ENCODE measurements at places on chromosomes 1 and 21. TPM values are rescaled to one million over a fixed set of nuclear protein-coding genes. Genes with fewer than 3 reads are reported as not detected.

DNA sequence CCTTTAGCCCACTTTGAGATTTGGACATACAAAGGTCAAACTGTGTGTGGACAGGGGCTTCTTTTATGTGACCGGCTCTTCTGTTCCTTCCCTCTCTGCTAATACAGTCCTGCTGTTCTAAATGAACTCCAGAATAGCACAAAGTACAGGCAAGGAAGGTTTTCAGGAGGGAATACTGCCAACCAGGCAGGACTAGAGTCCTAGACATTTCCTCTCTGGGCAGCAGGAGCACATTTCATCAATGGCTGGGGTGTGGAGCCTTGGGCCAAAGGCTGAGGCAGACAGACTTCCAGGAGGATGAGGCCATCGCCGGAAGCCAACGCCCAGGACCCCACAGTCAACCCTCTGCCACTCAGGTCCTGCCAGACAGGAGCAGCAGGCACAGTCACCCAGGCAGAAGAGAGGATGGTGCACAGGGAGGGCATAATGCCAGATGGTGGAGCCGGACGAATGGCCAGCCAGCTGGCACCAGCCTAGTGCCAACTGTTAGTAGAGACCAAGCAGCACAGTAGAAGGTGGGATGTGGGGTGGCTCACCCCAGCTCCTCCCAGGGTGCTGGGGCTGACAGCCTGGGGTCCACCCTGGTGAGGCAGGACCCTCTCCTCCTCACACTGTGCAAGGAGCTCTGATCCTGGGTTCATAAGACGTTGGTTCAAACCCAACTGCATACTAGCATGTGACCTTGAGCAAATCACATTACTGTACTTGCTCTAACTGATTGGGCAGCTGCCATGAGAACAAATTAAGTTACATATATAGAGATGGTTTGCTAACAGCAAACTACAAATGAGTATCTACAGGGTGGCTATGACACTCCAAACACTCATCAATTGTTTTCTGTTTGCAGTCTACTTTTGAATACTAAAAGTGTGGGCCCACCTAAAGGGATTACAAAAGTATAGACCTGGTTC, 410.7 kb downstream of the SIPA1L2 start:
- H3K4me3 ChIP-seq: no peak overlapping the region
- DNase-seq: no peak
- H3K27me3 ChIP-seq: no peaks in the 10 kb centered on the region
- no peaks in the 10 kb centered on the region for H3K36me3 ChIP-seq
- no peaks in the 10 kb centered on the region for H3K4me1 ChIP-seq

GRCh38 chr1:58861506-58861905, 77.7 kb upstream of the JUN start:
- H3K27ac ChIP-seq: no peak overlapping the region
- H3K4me3 ChIP-seq: no peak overlapping the region
- no peaks in the 10 kb centered on the region for H3K36me3 ChIP-seq
- DNase-seq: no peak

The TCP10L gene
- total RNA-seq: 0.50 TPM

- peak; percentile 9 for DNase-seq
- no peaks in the 10 kb centered on the region for H3K4me1 ChIP-seq
- no peaks in the 10 kb centered on the region for H3K36me3 ChIP-seq
- no peak overlapping the region for H3K27ac ChIP-seq
- H3K4me3 ChIP-seq: no peak overlapping the region
- H3K27me3 ChIP-seq: peaks cover 19% of the 10 kb centered on the region
These were observed 119.1 kb downstream of the PTPRU start for GRCh38 chr1:29355375-29355774.

DNA sequence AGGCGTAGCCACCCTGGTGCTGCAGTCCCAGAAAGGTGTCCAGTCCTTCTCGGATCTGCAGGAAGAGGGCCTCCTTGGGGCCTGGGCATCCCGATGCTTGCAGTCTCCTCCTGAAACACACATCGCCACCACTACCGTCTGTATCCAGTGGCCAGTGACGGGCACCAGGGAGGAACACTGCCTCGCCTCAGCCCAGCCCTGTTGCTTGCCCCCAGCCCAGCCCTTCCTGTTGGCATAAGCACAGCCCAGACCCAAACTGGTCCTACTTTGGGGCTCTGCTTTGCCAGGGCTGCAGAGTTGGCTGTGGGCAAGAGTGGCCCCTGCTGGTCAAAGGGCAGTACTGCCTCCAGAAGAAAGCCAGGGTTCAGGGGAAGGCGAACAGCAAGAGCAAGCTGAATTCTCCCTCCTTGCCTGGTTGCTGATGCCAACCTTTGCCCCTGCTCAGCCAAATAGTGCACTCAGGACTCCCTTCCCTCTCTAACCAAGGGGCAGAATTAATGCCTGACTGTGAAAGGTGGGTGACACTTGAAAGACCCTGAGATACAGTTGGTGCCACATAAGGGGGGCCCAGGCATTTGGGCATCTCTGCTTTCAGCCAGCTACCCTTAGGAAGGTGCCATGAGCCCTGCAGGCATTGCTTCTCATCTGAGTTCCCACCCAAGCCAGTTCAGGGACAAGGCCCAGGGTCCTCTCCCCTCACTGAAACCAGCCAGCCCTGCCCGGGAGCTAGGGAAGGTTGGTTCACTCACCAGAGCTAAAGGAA, 11.1 kb upstream of the ARHGEF2 start:
- peak; percentile 88 for DNase-seq
- H3K4me1 ChIP-seq: peaks cover 6% of the 10 kb centered on the region
- no peak overlapping the region for H3K27ac ChIP-seq
- H3K27me3 ChIP-seq: no peaks in the 10 kb centered on the region
- H3K36me3 ChIP-seq: no peaks in the 10 kb centered on the region

DNA sequence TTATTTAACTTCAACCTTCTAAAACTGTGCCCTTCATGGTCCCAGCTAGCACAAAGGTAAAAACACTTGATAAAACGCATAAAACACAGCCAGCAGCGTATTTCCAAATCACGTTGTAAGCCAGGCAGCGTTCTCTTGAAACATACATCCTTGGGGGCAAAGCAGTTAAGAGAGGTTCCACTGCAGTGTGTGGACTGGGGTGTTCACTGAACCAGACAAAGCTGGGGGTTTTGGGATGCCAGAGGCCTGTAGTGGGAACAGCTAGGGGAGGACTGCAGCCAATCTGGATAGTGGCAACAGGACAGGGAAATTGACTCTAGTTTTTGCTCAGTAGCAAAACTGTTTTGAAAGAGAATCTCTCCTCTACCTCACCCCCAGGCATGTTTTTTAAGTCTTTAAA, 21.5 kb upstream of the ATP5PO start:
- H3K4me1 ChIP-seq: peaks cover 76% of the 10 kb centered on the region
- peak overlapping the region; percentile 99 for H3K27ac ChIP-seq
- no peak for DNase-seq
- no peaks in the 10 kb centered on the region for H3K27me3 ChIP-seq
- H3K36me3 ChIP-seq: peaks cover 17% of the 10 kb centered on the region
